A549 treated with DMSO at 1 μM for 4 hours (cell line): ENCODE measurements at places on chromosomes 5 and 9. TPM values are rescaled to one million over a fixed set of nuclear protein-coding genes. Genes with fewer than 3 reads are reported as not detected.

The RNF20 gene
- total RNA-seq: 21.1 to 26.5 TPM (median 26.0 TPM) in 5 replicates

The ATG12 gene
- 46.8 to 59.0 TPM (median 53.1 TPM) in 5 replicates for total RNA-seq

The IL11RA gene
- total RNA-seq: 5.6 to 7.6 TPM (median 6.1 TPM) in 5 replicates

The TMEM232 gene
- 0.24 TPM in 1 of 5 replicates, not detected in the others for total RNA-seq

The CD72 gene
- total RNA-seq: 0.06 to 0.13 TPM (median 0.10 TPM) in 3 of 5 replicates, not detected in the others
